Mucosa of descending colon (tissue), 3 donors: ENCODE measurements at places on chromosomes 6 and 20. TPM values are rescaled to one million over a fixed set of nuclear protein-coding genes. Genes with fewer than 3 reads are reported as not detected.

- DNase-seq, result no peak
Observed at GRCh38 chr20:62455929-62456328, 19.9 kb downstream of the GATA5 start.

- no peak for DNase-seq
Observed at GRCh38 chr20:62296724-62297448, 5.9 kb upstream of the ADRM1 start.

GRCh38 chr6:19395316-19395715, 441.9 kb upstream of the ID4 start:
- no peak for DNase-seq

DNA sequence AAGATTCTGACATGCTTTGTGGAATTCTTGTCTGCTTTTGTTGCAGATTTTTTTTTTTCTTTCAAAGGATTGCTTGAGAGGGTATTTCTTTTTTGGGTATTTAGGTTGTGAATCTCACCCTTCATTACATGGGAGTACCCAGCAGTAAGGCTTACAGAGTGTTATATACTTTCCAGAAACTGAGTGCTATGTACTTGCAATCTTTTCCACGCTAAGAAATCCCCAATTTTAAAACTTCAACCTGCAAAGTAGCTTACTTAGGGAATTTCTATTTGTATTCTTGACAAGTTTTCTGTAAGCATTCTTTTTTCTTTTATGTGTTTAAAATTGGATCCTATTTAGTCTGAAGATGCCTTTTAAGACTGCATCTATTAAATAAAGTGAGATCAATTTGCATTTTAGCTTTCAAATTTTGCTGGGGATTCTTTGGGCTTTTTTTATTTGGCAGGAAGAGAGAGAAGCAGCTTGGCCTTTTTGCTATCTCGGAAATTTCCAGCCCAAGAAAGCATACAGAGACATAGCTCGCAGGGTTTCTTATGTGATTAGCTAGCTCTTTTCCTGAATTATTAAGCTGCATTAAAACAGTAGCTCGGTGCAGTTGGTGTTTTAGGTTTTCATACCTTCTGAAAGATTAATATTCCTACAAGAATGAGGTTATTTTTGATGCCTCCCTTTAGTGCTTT, 42.6 kb downstream of the KCNS1 start:
- no peak for DNase-seq

DNA sequence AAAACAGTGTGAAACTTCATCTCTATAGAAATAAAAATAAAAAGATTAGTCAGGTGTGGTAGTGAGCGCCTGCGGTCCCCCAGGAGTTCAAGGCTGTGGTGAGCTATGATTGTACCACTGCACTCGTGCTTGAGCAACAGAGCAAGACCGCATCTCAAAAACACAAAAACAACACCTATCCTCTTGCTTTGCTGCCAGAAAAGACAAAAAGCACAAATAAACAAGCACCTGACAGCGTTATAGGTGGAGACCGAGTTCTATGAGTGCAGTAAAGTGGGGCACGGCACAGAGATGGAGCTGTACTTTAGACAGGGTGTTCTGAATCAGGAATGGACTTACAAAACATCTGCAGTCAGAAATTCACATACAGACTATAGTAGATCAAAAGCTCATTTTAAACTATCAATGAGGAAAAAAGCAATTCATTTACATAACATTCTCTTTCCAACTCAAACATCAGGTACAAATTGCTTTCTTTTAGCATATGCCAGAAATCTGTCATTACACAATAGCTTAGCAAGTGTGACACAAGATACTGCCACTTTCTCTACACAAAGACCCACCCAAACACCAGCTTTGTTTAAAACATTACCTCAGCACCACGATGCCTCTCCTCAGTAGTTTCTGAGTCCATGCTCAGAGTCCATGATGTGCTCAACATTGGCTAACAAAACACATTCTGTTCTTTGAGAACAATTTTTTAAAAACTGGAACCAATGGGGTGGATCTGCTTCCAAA, 10.1 kb downstream of the EZR start:
- no peak for DNase-seq

The ZNF391 gene
- total RNA-seq, result 1.6 TPM

The C4A gene
- 10.2 TPM for total RNA-seq

The TPMT gene
- total RNA-seq, result 28.7 TPM
